ENCODE measurements at places on chromosomes 16 and 17. TPM values are rescaled to one million over a fixed set of nuclear protein-coding genes. Genes with fewer than 3 reads are reported as not detected.

GPR179 gene
- polyA plus RNA-seq, result 0.50 TPM

HSPB9 gene
- 0.43 TPM for polyA plus RNA-seq

CORO6 gene
- 6.9 TPM for polyA plus RNA-seq

CHAD gene
- 9.8 TPM for polyA plus RNA-seq

TEKT3 gene
- polyA plus RNA-seq, result 2.9 TPM

SCGB1C2 gene
- polyA plus RNA-seq, result not detected

TP53TG3F gene
- not detected for polyA plus RNA-seq

HSF4 gene
- 2.5 TPM for polyA plus RNA-seq

TNS4 gene
- 0.10 TPM for polyA plus RNA-seq

INPP5K gene
- 27.3 TPM for polyA plus RNA-seq

CPHXL gene
- polyA plus RNA-seq, result not detected

FOXJ1 gene
- 30.4 TPM for polyA plus RNA-seq

ABCA10 gene
- 6.8 TPM for polyA plus RNA-seq

SLC47A2 gene
- polyA plus RNA-seq, result 0.60 TPM

CAMTA2 gene
- polyA plus RNA-seq, result 35.1 TPM

SBK1 gene
- 16.0 TPM for polyA plus RNA-seq

CBFA2T3 gene
- 4.1 TPM for polyA plus RNA-seq

IL32 gene
- 59.4 TPM for polyA plus RNA-seq

AOC3 gene
- 186 TPM for polyA plus RNA-seq

CCL4 gene
- 4.8 TPM for polyA plus RNA-seq

NT5C3B gene
- polyA plus RNA-seq, result 101 TPM
